ENCODE measurements at places on chromosomes 5 and 9.

DNA sequence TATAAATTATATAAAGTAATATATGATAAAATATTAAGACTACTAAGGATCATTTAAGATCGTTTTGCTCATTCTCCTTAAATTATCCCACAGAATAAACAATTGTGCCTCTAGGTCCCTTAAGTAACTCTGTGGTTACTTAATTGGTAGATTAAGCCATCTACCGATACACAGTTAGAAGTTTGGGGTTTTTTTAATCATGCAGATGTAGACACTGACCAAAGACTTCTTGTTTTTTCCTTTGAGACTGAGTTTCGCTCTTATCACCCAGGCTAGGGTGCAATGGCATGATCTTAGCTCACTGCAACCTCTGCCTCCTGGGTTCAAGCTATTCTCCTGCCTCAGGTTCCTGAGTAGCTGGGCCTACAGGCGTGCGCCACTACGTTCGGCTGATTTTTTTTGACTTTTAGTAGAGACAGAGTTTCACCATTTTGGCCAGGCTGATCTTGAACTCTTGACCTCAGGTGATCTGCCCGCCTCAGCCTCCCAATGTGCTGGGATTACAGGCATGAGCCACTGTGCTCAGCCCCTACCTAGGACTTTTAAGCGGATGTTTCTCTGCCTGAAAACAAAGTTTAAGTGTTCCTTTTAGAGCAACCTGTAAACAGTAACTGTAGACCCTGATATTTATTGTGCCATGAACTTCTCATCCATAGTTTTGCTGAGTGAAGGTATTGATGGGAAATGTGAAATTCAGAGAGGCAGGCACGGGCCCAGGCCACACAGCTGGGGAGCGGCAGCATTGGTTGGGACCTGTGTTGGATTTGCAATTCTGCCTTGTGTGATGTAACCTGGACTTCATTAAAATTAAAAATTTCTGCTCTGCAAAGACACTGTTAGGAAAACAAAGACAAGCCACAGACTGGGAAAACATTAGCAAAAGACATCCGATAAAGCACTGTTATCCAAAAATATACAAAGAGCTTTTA is 11.6 kb downstream of the CEL start:
- DNase-seq, result no peak

- DNase-seq, result no peak
These were observed 134.0 kb upstream of the MAP3K1 start for GRCh38 chr5:56681346-56681745.

DNA sequence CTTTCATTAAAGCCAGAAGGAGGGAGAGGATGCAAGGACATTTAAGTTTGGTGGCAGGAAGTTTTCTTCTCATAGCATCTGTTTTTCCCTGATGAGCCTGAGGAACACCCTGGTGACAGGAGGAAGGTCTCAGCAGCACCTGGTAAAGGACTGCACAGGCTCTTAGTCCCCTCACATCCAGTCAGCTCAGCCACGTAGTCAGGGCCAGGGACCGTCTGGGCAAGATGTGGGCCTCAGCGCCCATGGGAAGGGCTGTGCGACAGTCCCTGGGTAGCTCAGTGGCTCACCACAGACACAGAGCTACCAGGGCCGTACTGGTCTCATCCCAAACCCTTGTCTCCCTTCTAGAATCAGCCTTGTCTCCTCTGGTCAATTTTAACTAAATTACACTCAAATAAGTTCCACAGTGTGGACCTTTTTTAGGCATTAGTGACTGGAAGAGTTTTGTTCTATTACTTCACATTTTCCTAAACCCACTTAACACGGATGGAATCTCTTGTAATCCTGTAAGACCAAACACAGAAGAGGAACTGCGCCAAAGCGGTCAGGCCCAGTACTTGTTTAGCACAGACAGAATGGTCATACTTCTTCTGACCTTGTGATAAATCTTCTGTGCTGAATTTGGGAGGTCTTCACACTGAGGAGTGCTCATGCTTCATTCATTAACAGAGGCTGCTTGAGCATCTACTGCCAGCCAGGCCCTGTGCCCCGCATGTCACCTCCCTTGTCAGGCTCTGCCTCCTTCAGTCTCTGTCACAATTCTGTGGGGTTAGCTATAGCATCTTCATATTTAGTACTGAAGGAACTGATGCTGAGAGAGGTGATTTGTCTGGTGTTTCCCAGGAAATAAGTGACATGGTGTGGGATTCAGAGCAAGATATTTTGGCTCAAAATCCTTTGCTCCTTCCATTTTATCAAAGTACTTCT is 91.4 kb downstream of the ANGPTL2 start:
- DNase-seq, result no peak

GRCh38 chr5:35990941-35991611 is at the start of gene UGT3A1:
UGT3A1 (minus strand) TSS chr5:35991390; CDS start chr5:35991240, 150 bp downstream.
- no peak for DNase-seq

GRCh38 chr9:130870491-130871381 is 25.9 kb downstream of the QRFP start:
- DNase-seq, result no peak

GRCh38 chr5:138454121-138454520 is 11.2 kb upstream of the EGR1 start:
- no peak for DNase-seq

DNA sequence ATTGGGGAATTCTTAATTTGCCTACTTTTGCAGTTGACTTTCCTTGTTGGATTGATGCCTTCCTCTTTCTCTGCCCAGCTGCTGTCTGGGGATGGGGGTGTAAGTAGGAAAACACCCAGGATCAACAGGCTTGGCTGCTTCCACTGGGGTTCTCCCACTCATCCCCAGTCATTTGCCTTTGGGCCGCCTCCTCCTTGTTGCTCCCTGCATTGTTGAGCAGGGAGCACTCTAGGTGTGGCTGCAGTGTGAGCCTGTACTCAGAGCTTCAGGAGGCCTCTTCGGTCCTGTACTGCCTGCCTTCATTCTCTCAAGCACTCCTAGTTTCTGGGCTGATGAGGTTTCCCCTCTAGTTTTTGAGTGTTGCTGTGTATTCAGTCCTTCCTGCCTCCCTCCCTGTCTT is 12.1 kb downstream of the RHOBTB3 start:
- no peak for DNase-seq

- no peak for DNase-seq
These were observed 73.6 kb upstream of the CAST start for GRCh38 chr5:96588539-96588938.

DNA sequence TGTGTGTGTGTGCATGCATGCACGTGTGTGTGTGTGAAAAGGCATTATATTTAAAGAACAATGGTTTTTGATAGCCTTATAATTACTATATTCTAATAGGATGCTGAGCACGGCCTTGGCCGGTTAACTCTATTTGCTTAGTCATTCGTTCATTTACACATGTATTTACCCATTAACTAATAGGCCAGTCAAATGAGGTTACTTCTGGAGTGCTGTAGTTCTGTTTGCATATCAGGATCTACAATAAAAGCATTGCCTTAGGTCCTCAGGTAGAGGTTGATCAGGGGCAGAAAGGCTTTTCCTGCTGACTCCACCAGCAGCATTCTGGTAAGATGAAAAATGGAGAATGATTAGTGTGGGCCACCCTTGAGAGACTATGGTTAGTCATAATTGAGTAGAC is 219.0 kb downstream of the COMMD10 start:
- DNase-seq, result no peak

GRCh38 chr5:14713476-14714390 is 49.2 kb downstream of the OTULIN start:
- no peak for DNase-seq

DNA sequence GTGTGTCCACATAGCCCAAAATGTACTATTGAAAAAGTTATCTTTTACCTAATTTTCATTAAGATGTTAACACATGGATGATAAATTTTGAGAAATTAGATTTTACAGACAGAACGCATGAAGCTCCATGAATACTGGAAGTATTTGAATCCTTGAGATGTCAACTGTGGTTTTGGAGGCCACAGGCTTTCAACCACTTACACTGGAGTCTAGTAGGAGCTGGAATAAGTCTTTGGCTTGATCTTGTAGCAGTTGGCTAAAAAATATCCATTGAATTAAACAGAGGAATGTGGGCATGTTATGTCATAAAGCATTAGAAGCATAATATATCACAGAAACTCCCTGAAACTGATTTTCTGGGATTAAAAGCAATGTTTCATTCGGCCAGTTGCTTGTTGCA is 52.9 kb downstream of the CAMK4 start:
- no peak for DNase-seq

- DNase-seq, result no peak
These were observed 36.1 kb downstream of the HMCN2 start for GRCh38 chr9:130301483-130302286.

GRCh38 chr5:135179308-135179980 is 145.4 kb upstream of the PITX1 start:
- no peak for DNase-seq

DNA sequence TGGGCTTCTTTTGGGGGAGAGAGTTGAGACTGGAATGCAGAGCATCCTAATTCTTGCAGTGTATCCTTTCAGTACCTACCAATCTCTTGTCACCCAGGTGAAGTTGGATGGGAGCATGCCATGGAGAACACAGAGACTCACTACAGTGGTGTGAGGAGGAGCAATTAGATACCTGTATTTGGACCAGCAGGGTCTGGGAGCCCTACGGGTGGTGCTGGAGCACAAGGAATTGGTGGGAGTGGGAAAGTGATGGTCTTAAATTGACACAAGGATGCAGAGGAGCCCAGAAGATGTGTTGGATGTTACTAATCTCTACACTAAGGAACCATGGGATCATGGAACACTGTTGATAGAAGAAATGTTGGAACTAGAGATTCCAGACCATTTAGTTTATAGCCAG is 212.7 kb downstream of the CHSY3 start:
- no peak for DNase-seq

GRCh38 chr9:95496687-95497086 is 20.1 kb downstream of the PTCH1 start:
- no peak for DNase-seq

GRCh38 chr5:170560938-170561337 is 57.1 kb downstream of the KCNIP1 start:
- DNase-seq, result no peak

DNA sequence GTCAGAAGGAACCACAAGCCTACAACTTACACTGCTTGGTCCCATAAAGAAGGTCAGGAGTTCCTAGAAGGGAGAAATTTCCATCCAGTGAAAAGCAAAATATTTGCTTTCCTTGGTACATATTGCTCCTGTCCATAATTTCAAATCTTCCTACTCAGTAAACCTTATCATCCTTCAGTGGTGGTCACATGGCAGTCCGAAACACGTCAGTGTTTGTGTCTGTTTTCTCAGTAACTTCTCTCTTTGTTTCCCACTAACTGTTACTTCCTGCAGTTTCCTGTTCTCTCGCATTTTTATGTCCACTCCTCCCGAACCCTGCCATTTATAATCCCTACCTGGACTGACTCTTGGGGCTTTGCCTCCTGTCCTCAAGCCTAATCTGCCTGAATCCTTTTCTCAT is 129.1 kb downstream of the FANCC start:
- no peak for DNase-seq

DNA sequence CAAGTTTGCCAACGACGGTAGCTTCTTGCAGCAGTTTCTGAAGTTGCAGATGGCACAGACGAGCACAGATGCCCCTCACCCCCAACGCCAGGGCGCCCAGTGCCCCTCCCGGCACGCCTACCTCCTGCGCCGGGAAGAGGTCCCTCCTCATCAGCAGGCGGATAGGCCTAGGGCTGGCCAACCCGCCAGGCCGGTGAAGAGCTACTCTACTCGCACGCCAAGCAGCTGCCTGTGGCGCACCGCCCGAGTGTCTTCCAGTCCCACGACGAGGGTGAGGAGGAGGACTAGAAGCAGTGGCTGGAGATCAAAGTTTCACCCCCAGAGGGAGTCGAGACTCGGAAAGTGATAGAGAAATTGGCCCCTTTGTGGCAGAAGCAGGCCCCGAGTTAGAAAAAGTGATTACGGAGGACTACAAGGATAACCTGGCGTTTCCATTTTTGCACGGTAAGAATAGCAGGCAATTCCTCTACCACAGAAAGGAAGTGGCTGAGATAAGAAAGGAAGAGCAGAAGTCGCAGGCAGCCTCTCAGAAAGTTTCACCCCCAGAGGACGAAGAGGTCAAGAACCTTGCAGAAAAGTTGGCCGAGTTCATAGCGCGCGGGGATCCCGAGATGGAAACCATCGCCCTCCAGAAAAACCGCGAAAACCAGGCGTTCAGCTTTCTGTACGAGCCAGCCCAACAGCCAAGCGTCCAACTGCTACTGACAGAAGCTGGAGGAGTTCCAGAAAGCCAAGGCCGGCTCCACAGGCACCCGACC is 170.4 kb downstream of the HINT1 start:
- DNase-seq, result no peak

DNA sequence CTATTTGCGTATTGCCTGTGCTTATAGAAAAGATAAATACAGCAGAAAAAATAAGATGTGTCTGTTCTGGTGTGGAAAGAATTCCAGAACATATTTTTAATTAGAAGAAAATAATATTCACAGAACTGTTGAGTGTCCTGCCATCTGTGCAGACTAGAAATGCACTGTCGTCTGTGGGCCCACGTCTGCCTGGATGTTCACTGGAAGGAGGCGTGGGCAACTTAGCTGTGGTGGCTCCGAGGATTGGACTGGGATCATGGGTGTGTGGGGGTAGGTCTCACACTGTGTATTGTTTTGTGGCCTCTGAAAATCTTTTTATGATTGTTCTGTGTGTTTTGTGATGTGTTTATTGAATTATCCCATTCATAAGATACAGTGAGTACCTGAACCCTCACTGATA is 126.0 kb upstream of the CACNA1B start:
- DNase-seq, result no peak

GRCh38 chr5:171595801-171596231 is 176.4 kb downstream of the FGF18 start:
- DNase-seq, result no peak

DNA sequence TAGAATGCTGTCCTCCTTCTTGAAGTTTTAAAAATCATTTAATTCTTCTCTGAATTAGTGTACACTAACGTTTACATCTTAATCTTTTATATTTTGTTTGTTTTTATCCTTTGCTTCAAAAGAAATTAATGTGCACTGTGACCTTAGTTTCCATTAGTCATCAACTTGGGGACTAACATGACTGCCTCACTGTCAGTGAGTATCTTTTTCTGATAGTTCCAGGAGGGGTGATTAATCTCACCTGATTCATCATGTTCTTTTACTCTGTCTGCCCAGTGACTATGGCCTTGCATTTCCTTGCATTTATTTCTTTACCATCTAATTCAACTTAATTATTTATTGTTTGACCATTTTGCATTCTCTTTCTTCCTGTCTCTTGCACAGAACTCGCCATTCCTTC is 33.4 kb upstream of the NR3C1 start:
- no peak for DNase-seq

DNA sequence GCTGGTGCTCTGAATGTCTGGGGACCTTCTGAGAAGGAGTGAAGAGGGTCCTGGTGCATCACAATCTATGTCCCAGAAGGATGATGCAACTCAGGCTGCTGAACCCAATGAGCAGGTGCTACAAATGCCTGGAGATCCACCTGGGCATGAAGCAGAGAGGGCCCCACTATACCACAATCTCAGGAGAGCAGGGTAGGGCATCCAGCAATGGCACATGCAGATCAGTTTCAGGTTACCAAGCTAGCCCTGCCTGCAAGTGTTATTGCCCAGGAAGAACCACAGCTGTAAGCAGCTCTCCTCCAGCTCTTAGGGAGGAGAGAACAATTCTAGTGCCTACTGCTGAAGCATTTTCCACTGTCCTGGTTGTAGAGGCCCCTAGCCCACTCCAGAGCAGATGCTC is 389.2 kb upstream of the TNC start:
- DNase-seq, result no peak

GRCh38 chr5:113572716-113573115 is 59.2 kb downstream of the YTHDC2 start:
- DNase-seq, result no peak

- DNase-seq, result no peak
These were observed 42.4 kb upstream of the TJP2 start for GRCh38 chr9:69131682-69132081.

Measured in activated CD4-positive, CD25-positive, alpha-beta regulatory T cell treated with anti-CD3 and anti-CD28 coated beads, Interleukin-2, amount 50 U/mL, for 16 hours (primary cell).